Lower lobe of right lung (tissue), 2 donors: ENCODE measurements at places on chromosomes 6 and 20.

DNA sequence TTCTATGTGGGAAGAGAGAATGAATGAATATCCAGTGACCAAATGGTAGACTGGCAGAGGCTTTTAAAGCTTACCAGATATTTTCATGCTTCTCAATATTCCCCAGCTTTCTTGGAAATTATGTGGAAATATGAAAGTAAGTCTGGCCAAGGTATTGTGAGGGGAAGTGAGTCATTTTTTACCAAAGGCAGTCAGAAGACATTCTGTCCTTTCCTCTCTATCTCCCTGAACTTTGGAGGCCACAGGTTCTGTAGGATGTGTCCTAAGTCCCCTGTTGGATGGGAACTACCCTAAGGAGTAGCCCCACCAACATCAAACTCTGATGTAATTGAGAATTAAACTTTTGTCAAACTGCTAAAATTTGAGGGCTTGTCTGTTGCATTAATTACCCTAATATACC is 593.8 kb upstream of the NRSN1 start:
- no peak for DNase-seq

GRCh38 chr6:136201732-136202131 is 48.4 kb downstream of the MTFR2 start:
- DNase-seq = no peak

DNA sequence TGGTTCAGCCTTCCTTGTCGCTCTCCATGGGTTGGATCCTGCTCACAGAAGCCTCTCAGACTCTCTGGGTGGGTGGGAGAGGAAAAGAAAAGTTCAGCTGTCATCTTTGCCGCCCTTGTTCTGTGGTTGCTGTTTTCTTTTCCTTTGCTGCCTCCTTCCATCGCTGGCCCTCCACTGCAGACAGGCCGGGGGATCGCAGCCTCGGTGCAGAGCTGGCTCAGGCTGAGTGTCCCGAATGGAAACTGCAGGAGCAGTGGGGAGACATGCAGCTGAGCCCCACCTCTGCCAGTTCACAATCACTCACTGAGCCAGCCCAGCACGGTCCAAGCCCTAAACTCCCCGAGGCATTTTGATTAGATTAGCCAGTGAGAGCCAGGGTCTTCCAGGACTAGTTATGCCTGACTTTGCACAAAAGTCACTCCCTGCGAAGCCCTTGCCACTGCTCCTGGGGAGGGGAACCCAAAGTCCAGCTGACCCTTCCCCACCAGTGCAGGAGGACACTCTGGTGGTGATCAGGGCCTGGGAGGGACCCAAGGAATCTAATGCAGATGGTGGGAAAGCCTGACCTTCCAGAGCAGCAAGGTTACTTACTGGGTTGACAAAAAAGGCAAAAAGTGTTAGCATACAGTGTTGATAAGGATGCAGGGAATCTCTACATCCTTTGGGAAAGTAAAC is 14.0 kb downstream of the NRN1 start:
- DNase-seq = no peak

DNA sequence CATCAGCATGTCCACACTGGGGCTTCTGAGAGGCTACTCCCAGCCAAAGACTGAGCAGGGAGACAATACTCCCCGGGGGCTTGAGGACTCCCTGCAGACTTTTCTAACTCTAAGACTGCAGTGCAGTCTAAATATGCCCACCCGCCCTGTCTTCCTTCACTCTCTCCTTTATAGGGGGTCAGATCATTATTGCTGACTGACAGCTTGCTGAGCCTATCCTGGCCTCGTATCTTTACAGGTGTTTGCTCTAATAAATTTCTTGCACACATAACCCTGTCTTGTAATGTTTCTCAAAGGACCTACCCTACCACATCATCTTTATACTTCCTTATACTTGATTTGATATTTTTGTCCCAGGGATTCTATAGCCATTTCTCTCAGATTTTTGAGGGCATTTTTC is 39.4 kb upstream of the MOCS1 start:
- DNase-seq = no peak

- DNase-seq = no peak
Observed at GRCh38 chr6:126052485-126052884, 66.1 kb downstream of the TRMT11 start.

GRCh38 chr20:31833130-31833930 is 12.1 kb downstream of the FOXS1 start:
- DNase-seq = peak; percentile 74

GRCh38 chr6:19327241-19327640 is 509.9 kb upstream of the ID4 start:
- no peak for DNase-seq

GRCh38 chr6:14533446-14533845 is 415.9 kb downstream of the CD83 start:
- DNase-seq = no peak
